ENCODE measurements at places on chromosomes 2 and 18.

DNA sequence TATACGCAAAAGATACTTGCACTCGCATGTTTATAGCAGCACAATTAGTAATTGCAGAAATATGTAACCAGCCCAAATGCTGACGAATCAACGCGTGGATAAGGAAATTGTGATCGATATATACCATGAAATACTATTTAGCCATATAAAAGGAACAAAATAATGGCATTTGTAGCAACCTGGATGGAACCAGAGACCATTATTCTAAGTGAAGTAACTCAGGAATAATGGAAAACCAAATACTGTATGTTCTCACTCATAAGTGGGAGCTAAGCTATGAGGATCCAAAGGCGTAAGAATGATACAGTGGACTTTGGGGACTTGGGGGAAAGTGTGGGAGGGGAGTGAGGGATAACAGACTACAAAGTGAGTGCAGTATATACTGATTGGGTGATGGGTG is 1008.0 kb upstream of the CRIM1 start:
- DNase-seq: no peak

DNA sequence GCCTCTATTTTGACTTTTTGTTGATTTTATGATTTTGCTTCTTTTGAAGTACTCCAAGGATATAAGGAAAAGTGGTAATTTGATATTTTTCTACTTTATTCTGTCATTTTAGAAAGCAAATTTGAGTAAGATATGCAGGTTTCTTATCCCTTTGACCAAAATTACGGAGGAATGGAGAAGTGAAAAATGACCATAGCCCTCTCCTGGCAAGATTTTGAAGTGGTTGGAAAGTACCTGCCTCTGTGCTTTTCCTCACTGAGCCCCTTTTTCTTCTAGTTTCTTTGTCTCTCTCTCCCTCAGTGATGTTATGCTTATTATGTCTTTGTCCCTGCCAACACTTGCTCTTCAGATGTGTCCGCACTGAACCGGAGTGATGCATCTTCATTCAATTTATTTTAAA is 898.1 kb downstream of the EPHA4 start:
- no peak for DNase-seq

DNA sequence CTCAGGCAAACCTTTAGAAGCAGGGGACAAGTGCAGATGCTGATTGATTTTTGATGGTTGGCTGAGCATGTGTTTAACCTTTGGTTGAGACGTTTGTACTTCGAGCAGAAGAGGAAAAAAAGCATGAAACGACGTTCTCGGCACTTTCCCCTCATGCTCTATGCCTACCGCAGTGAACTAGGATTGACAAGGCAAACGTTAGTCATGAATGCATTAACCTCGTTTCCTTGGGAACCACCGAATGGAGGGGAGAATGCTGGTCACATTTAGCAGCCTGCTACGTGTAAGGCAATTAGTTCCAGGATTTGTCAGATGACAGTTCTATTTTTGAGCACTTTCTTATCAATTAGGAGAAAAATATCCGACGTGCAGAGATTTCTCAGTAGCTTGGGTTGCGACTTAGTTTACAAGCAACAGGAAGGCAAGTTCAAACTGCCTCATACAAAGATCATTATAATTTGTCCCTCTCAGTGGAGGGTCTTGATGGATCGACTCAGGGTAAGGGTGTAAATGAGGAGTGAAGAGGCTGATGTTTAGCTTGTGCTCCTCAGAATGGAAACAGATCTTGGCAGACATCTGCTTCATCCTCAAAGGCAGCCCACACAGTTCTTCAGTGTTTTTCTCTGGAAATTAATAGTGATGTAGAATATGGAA is 47.4 kb upstream of the GPR45 start:
- DNase-seq: no peak

- DNase-seq: no peak
These were observed 16.6 kb upstream of the PSME4 start for GRCh38 chr2:53987336-53987921.
